Right ventricle myocardium inferior (tissue), 1 donor: ENCODE measurements at places on chromosomes 7 and 10. TPM values are rescaled to one million over a fixed set of nuclear protein-coding genes. Genes with fewer than 3 reads are reported as not detected.

Gene GIMAP5
- 9.0 TPM for total RNA-seq

Gene DUSP5
- 6.2 TPM for total RNA-seq

- no peak for DNase-seq
These were observed 64.0 kb downstream of the MAD1L1 start for GRCh38 chr7:2168615-2169311.

DNA sequence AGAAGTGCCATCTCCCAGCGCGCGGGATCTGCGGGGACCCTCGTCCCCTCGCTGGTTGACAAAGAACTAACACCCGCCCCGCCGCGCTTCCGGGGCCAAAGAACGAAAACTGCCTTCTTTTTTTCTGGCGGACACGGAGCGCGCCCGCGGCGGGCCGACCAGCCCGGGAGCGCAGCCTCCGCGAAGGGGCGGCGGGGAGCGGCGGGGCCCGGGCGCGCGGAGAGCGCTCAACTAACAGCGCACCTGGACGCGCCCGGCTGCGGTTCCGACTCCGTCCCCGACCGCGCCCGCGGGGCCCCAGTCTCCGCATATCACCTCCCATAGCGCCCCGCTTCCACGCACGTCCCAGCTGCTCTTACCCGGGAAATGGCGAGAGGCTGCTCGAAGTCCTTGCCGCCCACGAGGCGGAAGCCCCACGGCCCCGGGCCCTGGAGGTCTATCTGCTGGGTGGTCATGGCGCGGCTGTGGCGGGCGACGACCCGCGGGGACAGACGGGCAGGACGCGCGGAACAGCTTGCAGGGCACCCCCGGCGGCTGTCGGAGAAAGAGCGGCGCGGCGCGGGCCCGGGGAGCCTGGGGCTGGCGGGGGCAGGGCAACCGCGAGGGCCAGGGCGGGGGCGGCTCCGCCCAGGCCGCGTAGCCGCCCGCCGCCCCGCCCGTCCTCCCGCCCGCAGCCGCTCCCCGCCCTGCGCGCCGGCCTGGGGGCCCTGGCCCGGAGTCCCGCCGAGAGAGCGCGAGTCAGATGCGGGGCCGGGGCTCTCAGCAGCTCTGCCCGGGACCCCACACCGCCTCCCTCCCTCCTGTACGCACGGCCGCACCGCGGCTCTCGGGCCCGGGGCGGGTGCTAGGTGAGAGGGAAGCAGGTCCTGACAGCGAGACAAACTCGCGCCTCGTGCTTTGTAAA lies at the start of gene PDLIM1:
Gene PDLIM1 (minus strand): TSS at position 543 of the 904 bp plus-strand sequence. CDS start 88 bp downstream, at position 455.
- DNase-seq = peak; percentile 89

GRCh38 chr10:24418532-24418931 lies 209.6 kb downstream of the KIAA1217 start:
- DNase-seq = no peak

DNA sequence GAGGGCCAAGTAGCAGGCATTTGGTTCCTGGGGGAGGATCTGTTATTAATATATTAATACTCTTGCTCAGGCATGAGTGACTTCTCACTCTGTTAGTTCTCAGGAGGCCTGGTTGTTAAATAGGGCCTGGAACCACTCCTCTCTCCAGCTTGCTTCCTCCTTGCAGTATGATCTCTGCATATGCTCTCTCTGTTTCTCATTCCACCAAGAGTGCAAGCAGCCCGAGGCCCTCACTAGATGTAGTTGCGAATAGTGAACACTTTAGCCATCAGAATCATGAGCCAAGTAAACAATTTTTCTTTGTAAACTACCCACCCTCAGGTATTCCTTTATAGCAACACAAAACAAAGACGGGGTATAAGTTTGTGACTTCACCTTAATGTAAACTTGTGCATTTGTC lies 784.3 kb downstream of the DNAJB9 start:
- DNase-seq = no peak

- no peak for DNase-seq
These were observed 36.4 kb upstream of the HERPUD2 start for GRCh38 chr7:35731349-35731748.

GRCh38 chr7:96321658-96322372 lies at the start of gene SLC25A13:
TSS of gene SLC25A13 (minus strand) at chr7:96322098. CDS start at chr7:96321956, 142 bp downstream.
- DNase-seq = peak; percentile 97

GRCh38 chr7:156999958-157000726 lies 10.3 kb downstream of the MNX1 start:
- DNase-seq = peak; percentile 52

DNA sequence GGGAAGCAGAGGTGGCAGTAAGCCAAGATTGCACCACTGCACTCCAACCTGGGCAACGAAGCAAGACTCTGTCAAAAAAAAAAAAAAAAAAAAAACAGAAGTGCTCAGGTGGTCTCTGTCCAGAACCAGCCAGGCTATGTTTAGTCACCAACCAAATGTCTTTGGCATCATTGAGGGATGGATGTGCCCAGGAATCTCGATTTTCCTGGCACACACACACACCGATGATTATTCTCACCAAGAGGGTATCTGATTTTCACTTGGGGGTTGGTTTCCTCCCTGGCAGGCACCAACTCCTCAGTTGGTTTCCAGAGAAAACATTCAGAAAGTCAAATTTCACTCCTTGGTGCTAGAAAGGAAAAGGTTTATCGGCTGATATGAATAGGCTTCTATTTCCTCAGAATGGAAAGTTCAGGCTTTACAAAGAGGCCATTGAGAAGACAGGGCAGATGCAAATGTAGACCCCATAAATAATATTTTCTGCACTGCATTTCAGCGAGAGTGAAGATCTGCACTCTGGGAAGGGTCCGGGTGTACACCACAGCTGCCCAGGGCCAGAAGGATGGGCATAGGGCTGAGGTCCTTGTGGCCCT lies 154.8 kb downstream of the TNS3 start:
- no peak for DNase-seq
